NCI-H1105 (cell line): ENCODE measurements at places on chromosomes 2 and 18.

DNA sequence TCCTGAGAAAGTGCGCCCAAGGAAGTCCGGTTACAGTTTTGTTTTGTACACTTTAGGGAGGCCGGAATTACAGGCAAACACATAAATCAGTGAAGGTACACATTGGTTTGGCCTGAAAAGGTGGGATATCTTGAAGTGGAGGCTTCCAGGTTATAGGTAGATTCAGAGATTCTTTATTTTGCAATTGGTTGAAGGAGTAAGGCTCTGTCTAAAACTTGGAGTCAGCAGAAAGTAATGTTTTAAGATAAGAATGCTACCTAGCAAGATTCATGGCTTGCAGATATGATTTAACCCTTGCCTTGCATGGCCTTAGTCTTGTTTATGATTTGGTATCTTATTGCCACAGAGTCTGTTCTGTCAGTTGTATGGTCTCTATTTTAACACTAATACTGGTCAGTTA, 165.9 kb upstream of the NDUFV2 start:
- DNase-seq, result no peak

DNA sequence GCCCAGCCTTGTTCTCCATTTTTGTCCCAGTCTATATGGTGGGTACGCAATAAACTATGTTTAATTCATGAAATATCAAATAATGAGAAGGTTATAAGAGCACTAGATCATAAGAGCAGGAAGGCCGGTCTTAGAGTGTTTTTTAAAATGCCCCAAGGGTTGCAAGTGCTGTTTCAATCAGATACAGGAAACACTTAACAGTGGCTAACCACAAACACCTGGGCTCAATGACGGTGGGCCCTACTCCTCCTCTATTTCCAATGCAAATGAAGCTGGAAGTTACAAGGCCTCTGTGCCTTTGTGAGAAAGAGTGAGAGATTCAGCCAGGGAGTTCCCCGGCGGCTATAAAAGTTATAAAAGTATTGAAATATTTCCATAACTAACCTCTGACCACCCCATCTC, 18.9 kb upstream of the WDR33 start:
- no peak for DNase-seq

GRCh38 chr2:105257981-105258380, 16.4 kb downstream of the GPR45 start:
- no peak for DNase-seq

DNA sequence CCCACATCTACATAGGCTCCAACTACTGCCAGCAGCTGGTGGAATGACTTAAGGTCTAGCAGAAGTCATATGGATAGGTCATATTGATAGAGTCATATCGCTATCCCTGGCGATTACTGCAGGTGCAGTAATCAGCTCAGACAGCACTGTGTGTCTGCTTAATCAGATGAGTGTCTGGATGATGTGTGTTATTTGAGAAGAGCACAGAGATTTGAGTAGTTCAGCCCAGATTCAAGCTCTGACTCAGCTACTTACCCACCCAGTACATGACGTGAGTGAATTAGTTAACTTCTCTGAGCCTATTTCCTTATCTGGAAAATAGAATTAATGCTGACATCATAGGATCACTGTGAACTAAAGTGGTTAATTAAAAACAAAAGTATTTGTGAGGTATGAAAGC, 78.9 kb downstream of the EHD3 start:
- no peak for DNase-seq

DNA sequence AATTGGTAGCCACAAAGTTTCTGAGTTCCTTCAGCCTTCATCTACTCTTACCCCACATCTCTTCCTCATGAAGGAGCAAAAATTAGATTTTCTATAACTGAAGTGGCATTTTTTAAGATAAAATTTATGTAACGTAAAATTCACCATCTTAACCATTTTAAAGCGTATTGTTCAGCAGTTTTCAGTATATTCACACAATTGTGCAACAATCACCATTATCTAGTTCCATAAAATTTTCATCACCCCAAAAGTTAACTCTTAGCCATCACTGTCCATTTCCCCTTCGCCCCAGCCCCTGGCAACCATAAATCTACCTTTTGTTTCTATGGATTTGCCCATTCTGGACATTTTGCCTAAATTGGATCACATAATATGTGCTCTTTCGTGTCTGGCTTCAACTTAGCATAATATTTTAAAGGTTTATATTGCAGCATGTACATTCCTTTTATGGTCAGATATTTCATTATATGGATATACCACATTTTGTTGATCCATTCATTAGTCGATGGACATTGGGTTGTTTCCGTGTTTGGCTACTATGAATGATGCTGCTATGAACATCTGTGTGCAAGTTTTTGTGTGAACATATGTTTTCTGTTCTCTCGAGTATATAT, 44.6 kb downstream of the ATIC start:
- no peak for DNase-seq

GRCh38 chr18:6546229-6546628, 131.5 kb upstream of the L3MBTL4 start:
- DNase-seq, result no peak

DNA sequence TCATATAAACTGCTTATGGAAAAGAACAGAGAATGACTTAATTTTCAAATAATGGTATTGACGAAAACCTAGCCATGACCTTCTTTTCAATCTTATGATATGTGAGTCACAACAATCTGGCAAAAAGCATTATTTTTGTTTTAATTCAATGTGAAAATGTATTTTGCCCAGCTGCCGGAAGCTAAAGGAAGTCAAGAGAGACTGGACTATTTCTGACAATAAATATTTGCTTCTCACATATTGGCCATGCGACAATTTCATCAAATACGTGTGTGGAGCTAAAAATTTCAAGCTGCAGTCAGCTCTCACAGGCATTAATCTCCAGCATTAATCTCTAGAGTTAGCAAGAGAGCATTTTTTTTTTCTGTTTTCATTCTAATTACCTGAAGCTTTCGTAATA, 881.0 kb downstream of the CPS1 start:
- no peak for DNase-seq

DNA sequence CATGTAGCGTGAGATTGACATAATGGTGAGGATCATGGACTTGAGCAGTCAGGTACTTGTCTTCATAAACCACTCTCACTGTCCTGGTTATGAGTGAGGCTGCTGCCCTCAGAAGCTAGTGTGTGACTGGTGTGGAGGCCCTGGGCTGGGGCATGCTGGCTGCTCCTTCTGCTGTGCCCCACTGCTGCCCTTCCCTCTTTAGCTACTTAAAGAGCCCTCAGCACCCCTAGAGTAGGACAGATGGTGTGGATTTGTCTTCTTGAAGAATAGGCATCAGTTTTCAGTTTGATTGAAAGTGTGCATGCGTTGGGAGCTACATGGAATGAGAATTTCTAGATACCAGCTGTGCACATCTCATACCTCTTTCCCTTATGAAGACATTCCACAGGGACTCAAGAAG, 15.4 kb downstream of the CPLX4 start:
- no peak for DNase-seq

DNA sequence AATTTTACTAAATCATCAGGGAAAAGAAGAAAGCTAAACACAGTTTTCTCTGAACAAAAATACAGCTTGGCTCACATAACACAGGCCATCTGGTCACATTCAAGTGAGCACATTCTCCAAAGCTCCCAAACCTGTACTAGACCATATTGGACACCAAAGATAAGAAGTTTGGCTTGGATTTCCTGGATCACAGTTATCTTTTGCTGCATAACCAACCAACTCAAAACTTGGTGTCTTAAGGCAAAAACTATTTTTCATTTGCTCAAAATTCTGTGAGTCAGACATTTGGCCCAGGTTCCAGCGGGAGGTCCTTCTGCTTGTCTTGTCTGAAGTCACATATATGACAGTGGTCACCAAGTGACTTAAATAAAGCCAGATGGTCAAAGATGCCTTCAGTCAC, 83.2 kb downstream of the GYPC start:
- DNase-seq, result no peak

DNA sequence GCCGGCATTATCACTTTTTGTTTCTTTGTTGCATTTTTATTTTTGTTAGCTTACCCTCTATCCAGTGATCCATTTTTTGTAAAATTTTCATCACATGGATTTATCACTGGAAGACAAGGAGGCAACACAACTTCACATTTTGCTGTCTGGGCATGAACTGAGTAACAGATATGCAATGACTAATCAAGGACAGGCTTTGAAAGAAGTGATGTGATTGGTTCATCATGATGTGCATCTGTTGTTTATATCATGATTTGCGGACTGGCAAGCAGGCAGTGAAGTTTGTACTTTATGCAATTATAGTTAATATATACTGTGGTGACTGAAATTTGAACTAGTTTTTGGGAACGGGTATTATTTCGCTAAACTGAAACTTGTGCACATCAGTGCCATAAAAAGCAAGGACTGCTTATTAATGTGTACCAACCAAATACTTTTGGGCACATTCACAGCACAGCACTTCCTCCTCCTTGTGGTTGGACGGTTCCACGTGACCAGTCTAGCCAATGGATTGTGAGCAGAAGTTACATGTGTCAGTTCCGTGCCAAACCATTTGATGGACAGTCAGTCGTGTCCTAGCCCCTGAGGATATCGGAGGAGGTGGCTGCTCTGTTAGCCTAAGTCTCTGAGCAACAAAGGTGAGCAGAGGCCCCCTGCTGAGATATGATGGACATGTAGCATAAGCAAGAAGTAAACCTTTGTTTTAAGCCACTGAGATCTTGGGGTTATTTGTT, 201.4 kb upstream of the SIX2 start:
- no peak for DNase-seq

GRCh38 chr2:12131975-12132374, 385.5 kb downstream of the LPIN1 start:
- no peak for DNase-seq

DNA sequence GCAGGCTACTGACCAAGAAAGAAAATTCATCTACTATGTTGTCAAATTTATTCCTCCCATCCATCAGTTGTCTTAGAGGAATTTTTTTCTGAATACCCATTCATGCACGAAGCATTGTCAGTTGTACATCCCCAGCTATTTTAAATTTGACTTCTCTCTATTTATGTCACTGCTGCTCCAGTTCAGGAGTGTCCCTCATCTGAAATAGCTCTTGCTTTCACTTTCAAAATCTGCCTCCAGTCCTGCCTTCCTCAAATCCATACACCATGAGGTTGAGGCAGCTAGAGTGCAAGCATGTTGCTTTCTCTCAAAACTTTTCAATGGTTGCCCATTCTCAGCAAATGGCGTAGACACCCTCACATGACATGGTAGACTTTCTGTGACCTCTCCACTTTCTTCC, 335.4 kb upstream of the CDH2 start:
- no peak for DNase-seq

DNA sequence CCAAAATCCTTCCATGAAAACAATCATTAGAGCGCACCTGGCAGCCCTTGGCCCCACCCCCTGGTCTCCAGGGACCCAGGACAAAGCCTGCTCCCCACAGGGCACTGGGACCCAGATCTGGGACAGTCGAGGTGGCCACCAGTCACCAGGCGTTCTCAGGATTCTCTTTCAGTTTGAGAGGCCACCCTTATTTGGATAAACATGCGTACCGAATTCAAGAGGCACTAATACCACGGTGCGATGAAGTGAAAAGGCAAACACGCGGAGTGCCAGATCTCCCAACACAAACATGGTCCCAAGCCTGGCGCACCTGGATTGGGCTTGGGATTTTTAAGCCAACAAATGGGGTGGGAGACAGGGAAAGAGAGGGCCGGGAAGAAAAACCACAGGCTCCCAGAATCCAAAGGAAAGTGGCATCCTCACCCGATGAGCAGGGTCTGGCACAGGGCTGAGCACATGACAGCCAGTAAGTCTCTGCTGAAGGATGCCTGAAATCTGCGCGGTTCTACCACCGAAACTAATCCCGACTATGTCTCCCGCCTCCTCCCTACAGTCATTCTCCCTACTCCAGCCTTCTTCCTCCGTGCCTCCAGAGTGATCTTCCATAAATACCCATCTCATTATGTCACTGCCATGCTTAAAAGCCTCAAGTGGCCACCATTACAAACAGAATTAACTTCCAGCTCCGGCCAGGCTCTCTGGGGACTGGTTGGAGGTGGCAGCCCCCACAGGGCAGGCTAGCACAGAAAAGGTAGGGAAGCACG, 60.9 kb upstream of the KLHL29 start:
- peak; percentile 49 for DNase-seq

GRCh38 chr2:84055816-84056215, 403.3 kb downstream of the SUCLG1 start:
- DNase-seq, result no peak

DNA sequence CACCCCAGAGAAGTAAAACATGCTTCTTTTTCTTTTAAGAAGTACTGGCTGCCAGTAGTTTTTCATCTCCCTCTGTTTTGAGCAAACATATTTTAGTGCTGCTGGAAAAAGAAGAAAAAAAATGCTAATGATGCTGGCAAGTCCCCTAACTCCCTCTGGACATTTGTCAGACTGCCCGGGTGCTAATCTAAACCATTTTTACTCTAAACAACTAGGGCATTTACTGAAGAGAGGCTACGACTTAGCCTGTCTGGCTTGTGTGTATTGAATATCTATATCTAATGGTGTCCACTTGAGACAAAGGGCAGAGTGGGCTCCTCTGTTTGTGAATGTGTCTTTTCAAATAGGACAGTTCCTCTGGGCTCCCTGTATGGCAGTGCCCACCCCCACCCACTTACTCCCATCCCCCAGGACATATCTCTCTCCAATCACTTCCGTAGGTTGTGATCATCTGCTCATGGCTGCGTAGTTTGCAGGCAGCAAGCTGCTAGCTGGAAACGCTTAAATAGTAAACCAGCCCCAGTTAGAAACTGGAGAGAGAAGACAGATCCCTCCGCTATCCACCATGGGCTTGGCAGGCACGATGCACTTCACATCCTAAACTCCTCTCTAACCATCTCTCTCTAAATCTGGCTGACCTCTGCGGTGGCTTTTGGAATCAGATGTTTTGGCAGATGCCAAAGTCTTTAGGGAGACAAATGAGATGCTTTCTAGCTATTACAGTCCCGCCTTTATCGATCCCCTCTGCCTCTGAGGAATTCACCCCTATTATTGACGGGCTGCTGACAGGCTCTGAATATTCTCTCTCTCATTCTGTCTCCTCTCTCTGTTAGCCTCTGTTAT, 58.3 kb downstream of the DOCK10 start:
- DNase-seq, result no peak

- DNase-seq, result no peak
These were observed 117.4 kb downstream of the CELF4 start for GRCh38 chr18:37447962-37448888.

DNA sequence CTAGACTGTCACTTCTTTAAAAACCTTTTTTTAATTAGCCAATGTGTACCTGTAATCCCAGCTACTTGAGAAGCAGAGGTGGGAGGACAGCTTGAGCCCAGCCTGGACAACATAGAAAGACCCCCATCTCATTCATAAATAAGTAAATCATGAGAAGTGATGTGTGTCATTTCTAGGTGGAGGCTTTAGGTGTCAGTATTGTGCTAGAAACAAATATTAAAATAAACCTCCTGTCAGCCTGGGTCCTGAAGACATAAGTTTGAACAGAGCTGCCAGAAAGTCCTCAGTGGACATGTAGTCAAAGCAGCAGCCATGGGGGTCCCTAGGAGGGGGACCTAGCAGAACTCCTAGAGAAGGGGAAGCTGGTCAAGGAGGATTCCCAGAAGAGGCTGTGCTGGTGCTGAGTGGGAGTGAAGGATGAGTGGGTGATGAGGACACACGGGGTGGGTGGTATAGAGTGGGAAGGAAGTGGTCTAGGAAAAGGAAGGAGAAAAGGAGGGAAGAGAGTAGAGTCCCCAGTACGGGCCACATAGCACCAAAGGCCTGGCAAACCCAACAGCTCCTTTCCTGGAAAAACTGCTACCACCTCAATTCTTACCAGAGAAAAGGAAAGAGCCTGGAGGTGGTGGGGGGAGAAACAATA, 316.6 kb upstream of the NCKAP5 start:
- DNase-seq, result no peak
